SK-N-DZ (cell line): ENCODE measurements at places on chromosomes 5 and 9.

DNA sequence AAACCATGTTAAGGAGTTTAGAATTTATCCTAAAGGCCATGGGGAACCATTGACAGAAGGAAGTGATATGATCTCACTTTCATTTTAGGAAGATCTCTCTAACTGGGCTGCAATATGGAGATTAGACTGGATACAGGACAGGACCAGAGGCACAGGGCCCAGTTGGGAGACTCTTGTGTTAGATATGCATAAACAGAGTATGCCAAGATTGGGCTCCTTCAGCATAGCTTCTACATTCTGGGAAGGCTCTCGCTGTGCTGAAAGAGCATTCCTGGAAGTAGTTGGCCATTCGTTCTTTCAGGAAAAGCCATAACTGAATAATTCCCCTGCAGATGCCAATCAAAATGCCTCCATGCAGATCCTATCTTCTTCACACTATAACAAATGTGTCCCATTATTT is 204.5 kb downstream of the CWC27 start:
- DNase-seq = no peak

DNA sequence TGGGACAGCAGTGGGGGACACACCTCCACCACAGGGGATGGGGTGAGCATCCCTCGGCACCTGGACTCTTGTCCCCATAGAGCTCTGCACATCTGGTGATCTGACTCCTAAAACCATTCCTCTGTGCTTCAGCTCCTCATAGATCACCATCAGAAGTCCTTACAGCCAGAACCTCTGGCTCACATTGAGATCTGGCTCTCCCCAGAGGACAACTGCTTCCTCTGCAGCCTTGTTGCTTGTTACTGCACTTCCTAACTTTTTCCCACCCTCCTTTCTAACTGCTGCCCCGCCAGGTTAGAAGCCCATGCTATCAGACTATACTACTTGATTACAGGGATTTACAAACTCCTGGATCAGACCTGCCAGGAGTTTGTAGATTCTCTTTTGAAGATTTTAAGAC is 64.5 kb downstream of the ARSB start:
- DNase-seq = peak; percentile 29

DNA sequence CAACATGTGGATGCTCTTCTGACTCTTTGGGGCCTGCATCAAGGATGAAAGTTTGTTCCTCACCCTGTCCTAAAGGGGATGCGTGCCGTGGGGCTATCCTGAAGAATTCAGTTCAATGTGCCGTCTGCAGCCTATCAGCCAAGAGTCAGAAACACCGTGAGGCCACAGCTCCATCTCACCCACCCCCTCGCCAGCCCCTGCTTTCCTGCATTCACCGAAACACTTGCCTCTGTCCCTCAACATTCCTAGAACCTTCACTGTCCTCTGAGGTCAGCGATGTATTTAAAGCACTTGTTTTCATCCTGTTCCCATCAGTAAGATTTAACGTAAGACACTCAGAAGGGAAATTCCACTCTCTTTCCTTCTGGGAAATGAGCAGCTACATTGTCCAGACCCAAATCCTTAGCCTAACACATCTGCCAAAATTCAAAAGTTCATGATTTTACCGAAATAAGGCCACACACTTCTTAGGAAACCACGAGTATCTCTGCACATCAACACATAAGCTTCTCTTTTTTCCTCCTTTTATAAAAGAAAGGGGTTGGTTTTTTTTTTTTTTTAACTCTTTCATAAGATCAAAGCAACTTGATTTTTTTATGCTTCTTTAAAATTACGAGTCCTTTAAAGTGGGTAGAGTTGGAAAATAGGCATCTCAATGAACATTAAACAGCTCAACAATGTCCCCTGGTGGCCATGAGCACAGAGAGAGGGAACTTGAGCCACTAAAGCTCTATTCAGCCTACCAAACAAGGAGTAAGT is 100.7 kb downstream of the SUSD1 start:
- peak; percentile 50 for DNase-seq

GRCh38 chr5:68070591-68071281 is 144.8 kb upstream of the PIK3R1 start:
- no peak for DNase-seq

DNA sequence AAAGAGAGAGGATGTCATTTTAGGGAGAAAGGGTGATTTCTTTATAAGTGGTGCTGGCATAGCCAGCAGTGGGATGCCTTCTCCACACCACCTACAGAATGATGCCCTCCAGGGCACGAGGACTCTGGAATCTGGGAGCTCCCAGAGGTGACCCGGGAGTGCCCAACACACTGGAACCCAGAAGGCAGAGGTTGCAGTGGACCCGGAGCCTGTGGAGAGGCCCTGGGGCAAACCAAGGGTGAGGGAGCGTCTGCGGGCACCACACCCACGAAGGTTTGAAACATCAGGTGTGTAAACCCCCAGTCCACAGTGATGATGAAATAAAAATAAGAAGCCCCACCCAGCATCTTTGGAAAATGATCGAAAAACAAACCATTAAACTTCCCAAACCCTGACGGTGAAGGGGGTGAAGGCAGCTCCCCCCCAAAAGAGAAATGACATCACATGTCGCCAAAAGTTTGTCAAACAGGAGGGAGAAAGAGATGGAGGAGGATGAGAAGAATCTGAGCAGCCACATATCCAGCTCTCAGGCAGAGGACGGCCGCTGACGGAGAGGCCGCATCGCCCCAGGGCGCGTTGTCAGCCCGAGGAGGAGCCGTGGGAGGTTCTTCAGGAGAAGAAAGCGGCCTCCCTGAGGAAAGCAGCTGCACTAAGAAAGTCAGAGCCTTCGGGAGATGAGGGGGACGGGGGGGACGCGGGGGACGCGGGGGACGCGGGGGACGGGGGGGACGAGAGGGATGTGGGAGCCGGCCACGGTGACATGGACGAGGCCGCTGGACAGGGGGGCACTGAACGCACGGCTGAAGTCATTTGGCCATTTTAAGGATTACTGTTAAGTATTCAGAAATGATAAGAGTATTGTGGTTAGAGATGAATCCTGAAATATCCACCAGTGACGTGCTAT is 43.1 kb upstream of the NSMF start:
- DNase-seq = peak; percentile 52

GRCh38 chr5:125634216-125634835 is 788.9 kb upstream of the GRAMD2B start:
- peak; percentile 97 for DNase-seq

DNA sequence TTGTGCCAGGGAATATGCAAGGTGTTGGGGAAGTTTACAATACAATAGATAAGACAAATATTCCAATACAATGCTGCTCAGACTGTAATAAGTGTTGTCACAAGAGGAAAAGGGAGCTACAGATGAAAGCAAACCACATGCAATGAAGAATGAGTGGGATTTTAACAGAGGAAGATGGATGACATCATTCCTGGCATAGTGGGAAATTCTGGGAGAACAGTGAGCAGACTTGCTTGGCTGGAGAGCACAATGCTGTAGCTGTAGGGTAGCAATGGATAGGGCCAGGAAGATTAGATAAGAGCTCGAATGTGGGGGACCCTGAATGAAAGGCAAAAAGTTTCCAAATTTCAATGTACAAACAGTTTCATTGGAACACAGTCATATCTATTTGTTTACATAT is 9.5 kb upstream of the DPYSL3 start:
- no peak for DNase-seq

GRCh38 chr5:122501089-122501435 is 189.0 kb downstream of the SNCAIP start:
- DNase-seq = no peak

- DNase-seq = peak; percentile 83
These were observed 7.2 kb upstream of the KLHL3 start for GRCh38 chr5:137743031-137743640.
